ENCODE measurements at places on chromosomes 5 and 9.

- no peak for DNase-seq
Measured at GRCh38 chr9:84941792-84942191, 272.3 kb downstream of the NTRK2 start.

- DNase-seq = no peak
Measured at GRCh38 chr9:38026021-38026809, 42.8 kb downstream of the SHB start.

DNA sequence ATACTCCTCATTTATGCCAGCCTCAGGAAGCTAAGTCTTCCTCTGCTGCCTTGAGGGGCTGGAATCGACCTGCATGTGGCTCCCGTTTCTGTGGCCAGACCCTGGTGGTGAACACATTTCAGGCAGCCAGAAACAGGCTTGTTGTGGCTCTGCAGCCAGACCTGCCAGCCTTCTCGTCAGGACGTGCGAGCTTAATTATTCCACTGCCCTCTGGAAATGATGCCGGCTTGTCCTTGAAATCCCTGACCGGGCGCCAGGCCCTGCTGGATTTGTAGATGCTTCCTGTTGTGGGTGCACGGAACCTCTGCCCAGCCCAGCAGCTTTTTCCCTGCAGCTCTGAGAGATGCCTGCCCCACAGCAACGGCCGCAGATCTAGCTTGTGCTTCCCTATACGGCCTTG lies 41.6 kb downstream of the PDZD2 start:
- DNase-seq = no peak

- no peak for DNase-seq
Measured at GRCh38 chr9:38119560-38120236, 50.7 kb upstream of the SHB start.

- no peak for DNase-seq
Measured at GRCh38 chr9:130786526-130786925, 48.5 kb upstream of the ABL1 start.

- DNase-seq = no peak
Measured at GRCh38 chr9:32380944-32381343, 3.5 kb upstream of the ACO1 start.

DNA sequence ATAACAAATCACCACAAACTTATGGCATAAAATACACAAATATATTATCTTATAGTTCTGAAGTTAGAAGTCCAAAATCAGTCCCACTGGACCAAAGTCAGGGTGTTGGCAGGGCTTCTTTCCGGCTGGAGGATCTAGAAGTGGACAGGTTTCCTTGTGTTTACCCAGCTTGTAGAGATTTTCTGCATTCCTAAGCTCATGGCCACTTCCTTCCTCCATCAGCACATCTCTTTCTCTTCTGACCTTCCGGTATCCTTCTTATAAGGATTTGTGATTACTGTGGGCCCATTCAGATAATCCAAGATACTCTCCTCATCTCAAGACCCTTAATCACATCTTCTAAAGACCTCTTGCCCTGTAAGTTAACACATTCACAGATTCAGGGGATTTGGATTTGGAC lies 97.6 kb downstream of the RAB3C start:
- DNase-seq = no peak

GRCh38 chr5:38666668-38667498 lies 110.4 kb upstream of the LIFR start:
- no peak for DNase-seq

DNA sequence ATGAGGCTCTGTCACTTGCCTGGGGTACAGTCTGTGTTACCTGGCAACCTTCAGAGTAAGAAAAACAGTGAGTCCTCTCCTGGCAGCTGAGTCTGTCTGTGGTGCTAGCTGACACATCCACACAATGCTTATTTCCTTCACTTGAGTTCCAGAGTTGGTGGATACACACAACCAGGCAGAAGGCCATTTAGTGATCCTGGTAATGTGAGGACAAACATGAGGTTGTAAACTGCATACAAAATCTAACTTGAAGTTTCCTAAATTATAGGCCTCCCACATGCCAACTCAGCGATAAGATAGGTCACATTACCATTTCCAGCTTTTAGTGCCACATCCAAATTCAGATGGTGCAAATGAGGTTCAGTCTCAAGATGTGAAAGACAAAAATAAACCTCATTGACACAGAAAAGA lies 125.5 kb downstream of the DCP2 start:
- DNase-seq = no peak
